Retina (tissue), 1 donor: ENCODE measurements at places on chromosomes 16 and 17.

- DNase-seq = no peak
These were observed 14.6 kb downstream of the SCIMP start for GRCh38 chr17:5220074-5220473.

DNA sequence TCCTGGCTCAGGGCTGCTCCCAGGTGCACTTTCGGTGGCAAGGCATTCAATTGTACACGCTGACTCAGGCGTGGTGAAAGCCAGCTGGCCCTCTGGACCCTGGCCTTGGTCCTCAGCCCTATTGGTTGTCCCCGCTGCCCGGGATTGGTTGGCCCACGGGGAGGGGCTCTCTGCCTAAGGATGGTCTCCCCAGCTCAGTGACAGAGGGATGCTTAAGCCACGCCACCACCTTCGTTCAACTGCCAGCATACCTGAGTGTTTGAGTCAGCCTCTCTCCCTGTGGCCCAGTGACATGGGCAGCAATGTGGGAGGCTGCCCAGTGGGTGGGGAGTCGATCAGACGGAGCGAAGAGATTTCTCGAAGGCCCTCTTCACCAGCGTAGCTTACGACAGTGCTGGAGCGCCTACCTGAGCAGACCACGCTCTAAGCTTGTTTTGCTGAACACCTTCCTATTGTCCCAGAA lies 30.3 kb downstream of the IRF8 start:
- no peak for DNase-seq

GRCh38 chr17:43024407-43025289 lies at the start of gene RND2:
Gene RND2 (plus strand): TSS chr17:43025231. CDS start chr17:43025348, 117 bp downstream.
- DNase-seq = peak; percentile 96

DNA sequence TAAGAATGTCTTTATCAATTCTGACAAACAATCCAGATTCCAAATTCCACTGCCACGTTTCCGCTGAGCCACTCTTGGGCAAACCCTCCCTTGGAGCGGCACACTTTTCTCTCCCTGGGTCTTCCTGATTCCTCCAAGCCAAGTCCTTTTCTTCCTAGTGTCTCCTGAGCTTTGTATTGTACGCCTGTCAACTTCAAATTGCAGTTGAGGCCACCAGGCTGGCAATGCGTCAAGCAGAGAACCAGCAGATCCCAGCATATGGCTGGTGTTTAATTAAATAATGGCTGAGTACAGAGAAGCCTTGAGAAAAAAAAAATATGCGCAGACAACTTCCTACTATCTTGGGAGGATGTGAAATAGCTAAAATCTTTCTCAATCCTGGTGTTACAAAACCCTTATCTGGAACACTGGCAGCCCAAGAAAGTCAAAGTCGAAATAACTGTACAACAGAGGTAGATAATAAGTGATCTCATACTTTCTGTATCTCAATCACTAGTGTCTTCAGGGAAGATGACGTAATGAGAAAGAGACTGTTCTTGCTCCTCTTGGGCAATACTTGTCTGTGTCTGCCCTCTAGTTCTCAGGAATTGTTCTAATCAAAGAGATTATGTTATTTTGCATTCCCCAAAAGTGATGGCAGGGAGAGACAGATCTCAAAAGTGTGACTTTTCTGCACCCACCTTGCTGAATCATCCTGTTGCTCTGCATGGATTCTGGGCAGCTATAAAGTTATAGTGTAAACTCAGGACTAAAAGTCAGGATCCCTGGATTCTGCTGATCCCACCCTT lies 15.0 kb downstream of the SMIM36 start:
- DNase-seq = no peak

DNA sequence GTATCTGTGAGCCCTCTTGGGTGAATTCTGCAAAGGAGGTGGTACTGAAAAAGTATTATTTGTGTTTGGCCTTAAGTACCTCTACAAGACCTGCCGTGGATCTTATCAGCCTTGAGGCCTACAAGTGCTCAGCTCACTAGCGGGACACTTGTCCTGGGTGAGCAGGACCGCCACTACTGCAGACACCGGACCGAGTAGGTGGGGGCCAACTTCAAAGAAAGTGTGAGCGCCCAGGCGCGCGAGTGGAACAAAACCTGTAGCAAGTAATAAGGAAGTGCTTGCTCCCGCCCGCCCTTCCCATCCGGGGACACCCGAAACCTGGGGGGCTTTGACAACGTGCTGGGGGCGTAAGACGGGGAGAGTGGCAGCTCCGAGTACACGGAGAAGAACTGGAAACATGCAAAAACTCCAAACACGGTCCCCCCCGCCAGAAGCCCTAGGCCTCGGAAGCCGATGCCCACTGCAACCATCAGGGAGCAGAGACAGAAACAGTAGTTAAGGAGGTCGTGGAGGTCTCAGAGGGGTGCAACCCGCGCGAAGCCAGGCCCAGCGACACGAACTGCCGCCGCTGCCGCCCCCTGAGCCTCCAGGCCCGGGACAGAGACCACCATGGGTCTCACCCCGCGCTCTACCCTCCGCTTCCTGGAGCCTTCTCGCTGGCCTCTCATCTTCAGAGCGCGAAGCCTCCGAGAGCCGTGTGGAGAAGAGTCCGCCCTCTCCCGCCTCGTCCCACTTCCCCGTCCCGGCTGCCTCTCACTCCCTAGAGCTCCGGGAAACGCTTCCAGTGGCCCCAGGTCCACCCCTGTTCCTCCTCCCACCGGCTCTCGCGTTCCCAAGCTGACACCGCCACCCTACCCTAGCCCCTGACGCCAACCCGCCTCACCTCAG lies 537 bp downstream of the CNOT1 start:
- DNase-seq = no peak
